ENCODE measurements at places on chromosomes 3 and 15.

- DNase-seq = no peak
These were observed 260.1 kb downstream of the UACA start for GRCh38 chr15:70503073-70503745.

DNA sequence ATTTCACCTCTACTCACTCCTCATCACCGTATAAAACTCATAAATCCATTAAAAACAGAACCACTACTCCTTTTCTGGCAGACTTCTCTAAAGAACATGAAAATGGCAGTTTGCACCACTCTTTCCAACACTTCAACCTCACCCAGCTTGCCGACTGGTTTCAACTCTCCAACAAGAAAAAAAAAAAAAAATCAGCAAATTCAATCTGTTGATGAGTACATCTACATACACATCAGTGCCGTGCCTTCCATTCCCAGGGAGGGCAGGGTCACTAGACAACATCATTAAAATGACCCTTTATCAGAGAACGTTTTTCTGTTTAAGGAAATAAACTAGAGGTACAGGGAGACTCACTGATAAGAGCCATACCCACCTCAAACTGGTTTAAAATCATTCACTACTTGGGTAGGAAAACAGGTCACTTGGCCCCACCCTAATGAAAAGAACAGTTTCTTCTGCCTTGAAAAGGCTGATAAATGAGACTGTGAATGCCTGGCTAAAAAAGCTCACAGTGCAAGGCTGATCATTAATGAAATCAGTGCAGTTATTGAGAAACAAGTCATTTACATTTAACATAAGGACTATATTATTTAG is 6.0 kb downstream of the ANXA2 start:
- no peak for DNase-seq

- DNase-seq = no peak
These were observed 106.7 kb downstream of the MYO5A start for GRCh38 chr15:52422001-52422400.

- no peak for DNase-seq
These were observed 40.3 kb downstream of the RGMA start for GRCh38 chr15:93048759-93049161.

- DNase-seq = no peak
These were observed 1.4 kb downstream of the MGLL start for GRCh38 chr3:127820826-127821313.

DNA sequence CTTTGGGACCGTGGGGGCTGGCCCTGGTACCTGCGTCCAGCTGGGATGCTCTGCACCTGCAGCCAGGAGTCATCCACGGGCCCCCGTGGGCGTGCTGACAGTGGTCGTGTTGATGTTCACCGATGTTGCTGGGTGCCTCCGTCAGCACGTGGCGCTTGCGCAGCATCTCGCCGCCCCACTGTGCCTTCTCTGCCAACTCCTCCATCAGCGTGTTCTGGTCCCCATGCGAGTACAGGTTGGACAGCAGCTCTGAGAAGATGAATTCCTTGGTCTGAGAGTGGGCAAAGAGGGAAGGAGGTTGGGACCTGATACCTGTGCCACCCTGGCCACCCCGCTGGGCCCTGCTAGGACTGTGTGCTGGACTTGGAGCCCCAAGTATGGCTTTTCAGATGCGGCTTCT is 61.4 kb downstream of the ADAMTS7 start:
- DNase-seq = no peak

GRCh38 chr15:60555291-60555690 is 76.3 kb upstream of the ICE2 start:
- DNase-seq = no peak

GRCh38 chr3:106176734-106177133 is 307.9 kb upstream of the CBLB start:
- no peak for DNase-seq

- no peak for DNase-seq
These were observed 79.4 kb upstream of the CADPS start for GRCh38 chr3:62954580-62954979.

GRCh38 chr3:126912027-126912422 is 70.9 kb upstream of the PLXNA1 start:
- no peak for DNase-seq

DNA sequence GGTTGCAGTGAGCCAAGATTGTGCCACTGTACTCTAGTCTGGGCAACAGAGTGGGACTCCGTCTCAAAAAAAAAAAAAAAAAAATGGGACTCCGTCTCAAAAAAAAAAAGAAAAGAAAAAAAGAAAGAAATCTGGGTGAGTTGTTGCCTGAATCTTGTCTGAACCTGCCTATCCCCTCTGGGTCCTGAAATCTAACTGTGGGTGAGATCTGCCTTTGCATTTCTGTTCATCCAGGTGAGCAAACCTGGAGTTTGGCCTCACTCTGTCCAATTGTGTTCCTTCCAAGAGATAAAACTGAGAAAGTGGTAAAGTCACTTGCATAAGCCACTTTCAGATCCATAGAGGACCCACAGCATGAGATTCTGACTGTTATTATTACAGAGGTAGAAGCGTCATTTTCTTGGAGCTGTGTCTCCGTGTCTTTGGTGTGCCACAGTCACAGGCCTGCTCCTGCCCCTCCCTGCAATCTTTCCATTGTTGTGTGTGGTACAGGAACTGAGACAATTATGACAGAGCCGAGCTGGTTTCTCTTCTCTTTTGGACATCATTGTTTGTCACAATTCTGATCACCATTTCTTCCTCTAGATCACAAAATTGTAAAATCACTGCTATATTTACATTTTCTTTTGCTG is 235.9 kb downstream of the LPP start:
- no peak for DNase-seq

DNA sequence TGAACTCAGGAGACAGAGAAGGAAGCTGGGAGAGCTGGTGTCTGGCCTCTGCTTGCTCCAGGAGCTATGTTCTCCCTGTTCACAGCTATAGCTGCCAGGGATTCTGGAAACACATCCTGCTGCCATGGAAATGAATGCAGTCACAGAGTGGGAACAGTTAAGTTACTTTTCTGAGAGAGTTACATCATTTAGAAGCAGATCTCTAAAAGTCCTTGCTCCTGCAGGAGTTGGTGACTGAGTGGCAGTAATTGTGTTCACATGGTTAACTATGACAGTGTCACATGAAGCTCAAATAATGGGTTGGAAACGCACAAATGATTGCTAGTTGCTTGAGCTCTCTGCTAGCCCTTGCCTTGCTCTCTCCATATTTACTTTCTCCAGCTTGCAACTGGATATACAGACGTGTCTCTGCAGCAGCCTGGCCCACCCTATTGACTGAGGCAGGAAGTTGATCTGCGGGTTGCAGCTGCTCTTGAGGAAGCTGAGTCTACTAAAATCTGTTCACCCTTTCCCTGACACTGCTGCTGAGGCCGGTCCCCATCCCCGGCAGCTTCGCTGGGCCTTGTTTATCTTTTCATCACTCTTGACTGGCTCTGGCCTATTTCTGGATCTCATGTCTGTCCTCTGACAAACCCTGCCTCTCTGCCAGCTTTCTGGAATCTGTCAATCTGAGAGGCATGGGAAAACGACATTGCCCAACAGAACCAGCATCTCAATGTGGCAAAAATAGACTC is 16.7 kb upstream of the ISLR start:
- DNase-seq = no peak

DNA sequence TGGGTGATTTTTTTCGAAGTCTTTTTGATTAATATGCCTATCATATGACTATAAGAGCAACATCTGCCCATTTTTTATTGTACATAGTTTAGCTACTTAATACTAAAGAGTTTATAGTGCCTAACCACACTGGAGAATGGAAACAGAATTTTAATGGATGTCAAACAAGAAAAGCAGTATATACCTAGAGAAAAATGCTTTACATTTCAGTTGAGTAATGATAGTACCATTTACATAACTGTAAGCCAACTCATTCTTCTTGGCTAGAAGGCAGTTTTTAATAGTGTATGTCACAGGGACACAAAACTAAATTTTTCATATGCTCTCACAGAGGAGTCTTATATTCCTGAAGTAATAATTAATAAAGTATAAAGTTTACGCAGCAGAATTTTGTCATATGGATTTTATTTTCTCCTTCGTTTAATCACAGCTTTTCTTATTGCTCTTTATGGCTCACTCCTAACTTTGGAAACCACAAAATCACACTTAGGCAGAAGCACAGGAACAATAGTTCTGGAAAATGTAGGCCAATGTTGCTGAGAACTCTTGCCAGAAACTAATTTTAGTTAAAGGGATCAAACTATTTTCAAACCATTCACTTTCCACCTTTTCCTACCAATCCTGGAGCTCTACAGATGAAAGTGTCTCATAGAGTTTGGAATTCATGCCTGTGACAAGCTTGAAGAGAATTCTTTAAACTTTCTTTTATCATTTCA is 243.6 kb downstream of the ZIC1 start:
- DNase-seq = no peak

DNA sequence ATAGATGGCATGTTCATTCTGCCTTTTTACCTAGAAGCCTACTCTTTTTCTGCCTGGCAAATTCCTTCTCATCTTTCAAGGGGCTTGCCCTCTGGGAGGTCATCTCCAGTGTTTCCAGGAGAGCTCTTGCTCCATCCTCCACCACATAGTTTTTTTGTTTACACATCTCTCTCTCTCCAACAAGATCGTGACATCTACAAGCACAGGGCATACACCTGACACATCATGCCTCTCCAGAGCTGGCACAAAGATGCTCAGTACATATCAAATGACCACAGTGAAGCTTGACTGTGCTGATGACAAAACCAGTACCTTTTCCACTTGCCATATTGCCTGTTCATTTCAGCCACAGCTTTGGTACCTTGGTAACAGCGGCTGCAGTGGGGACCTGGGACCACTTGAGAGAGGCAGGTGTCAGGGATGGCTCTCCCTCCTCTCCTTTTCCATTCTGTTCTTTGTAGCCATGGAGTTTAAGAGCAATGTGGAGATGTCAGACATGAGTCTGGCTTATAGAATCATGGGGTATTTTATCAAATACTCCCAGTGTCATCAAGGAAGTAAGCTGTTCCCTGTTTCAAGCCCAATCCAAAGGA is 15.4 kb downstream of the ALPK3 start:
- no peak for DNase-seq

GRCh38 chr3:53113293-53114010 is 16.8 kb downstream of the RFT1 start:
- no peak for DNase-seq

GRCh38 chr15:85154061-85154460 is 172.4 kb downstream of the PDE8A start:
- no peak for DNase-seq

- DNase-seq = no peak
These were observed 87.8 kb downstream of the KLHL25 start for GRCh38 chr15:85706779-85707518.

GRCh38 chr15:86063356-86064095 is 16.1 kb upstream of the AGBL1 start:
- DNase-seq = no peak

DNA sequence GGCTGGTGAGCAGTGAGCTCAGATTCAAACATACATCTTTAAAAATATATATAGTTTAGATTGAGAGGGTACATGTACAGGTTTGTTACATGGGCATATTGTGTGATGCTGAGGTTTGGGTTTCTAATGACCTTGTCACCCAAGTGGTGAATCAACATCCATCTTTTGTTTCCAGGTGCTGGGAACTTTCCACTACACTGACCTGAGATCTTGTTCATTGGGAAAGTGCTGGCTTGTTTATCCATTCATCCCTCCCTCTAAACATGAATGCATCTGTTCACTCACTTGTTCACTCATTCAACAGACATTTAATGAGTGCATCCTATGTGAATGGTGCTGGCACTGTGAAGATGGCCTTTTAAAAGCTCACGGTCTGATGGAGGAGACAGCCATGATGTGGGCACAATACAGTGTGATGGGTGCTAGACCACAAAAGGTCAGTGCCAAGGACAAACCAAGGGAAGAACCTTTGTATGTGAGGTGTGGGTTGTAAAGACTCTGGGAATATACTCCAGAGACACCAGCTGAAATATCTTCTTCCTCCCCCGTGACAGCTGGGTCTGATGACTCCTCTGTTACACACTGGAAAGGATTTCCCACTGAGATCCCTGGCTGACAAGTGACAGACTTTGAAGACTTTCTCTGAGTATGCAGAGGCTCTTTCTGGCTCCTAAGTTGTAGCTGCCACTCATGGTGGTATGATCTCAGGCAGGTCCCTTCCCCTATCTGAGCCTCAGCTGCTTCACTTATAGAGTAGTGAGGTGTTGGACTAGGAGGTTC is 16.2 kb upstream of the ITGA11 start:
- DNase-seq = no peak

DNA sequence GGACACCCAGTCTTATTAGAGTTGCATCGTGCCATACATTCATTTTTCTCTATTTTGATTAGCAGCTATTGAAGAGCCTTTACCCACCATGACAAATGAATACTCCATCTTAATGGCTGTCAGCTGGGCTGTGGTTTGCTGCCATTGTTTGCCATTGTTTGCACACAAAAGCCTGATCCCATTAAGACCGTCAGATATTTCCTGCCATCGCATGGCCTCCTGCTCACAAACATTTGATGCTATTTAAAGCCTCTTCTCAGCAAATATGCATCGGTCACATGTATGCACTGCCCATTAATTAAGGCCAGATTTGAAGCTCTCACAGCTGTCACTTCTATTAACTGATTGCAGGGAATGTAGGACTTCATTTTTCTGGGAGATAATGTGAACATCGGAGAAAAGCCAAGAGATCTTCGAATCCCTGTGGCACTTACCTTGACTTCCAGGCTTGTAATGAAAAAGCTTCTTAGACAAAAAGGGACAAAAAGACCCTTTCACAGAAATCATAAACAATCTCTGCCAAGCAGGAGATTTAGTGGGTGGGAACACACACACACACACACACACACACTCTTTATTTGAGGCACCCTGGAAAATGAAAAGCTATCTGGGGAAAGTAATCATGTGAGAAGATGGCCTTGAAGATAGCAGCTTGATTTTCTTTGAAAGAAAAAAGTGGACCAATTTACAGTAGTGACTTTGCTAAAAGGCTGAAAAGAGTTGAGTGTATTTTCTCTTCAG is 175.4 kb upstream of the NR2E3 start:
- DNase-seq = peak; percentile 59

- DNase-seq = no peak
These were observed 394.1 kb upstream of the NECTIN3 start for GRCh38 chr3:110677506-110677905.

DNA sequence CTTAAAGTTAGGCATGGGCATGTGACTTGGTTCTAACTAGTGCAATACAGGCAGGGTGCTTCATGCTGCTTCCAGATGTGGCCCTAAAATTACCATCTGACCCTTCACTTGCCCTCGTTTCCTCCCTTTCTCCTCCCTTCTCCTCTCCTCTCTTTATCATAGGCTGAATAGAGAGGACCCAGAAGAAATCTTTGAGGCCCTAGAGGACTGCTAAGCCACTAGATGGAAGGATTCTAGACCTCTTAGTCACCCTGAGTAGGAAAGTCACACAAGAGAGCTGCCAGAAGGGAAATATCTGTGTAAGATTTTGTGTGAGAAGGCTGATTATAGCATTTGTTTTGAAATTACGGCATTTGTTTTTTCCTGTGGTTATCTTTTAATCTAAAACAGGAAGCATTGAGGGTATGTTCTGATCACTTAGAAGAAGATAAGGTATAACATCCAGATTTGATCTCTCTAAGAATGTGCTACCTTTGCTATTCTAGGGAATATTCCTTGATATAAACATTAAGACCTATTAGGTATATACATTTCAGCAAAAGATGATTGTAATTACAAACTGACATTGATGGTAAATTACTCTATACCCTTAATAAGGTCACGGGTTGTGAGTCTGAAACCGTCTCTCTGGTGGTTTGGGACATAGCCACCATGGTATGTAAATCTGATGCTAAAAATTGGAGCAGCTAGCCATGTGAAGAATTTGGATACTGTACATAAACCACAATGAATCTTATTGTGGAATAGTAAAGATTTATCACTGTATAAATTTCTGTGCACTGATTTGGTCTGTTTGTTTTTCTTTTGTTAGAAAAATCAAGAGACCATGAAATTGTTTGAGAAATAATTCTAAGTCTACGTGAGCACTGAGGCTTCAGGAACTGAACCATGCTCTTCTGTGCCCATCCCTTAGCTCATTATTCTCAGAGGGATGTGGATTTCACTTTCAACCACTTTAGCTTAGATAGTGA is 84.1 kb downstream of the TP63 start:
- no peak for DNase-seq
